ENCODE measurements at places on chromosomes 12 and 14.

GRCh38 chr12:124727264-124727800 is 136.3 kb downstream of the SCARB1 start:
- DNase-seq = no peak

DNA sequence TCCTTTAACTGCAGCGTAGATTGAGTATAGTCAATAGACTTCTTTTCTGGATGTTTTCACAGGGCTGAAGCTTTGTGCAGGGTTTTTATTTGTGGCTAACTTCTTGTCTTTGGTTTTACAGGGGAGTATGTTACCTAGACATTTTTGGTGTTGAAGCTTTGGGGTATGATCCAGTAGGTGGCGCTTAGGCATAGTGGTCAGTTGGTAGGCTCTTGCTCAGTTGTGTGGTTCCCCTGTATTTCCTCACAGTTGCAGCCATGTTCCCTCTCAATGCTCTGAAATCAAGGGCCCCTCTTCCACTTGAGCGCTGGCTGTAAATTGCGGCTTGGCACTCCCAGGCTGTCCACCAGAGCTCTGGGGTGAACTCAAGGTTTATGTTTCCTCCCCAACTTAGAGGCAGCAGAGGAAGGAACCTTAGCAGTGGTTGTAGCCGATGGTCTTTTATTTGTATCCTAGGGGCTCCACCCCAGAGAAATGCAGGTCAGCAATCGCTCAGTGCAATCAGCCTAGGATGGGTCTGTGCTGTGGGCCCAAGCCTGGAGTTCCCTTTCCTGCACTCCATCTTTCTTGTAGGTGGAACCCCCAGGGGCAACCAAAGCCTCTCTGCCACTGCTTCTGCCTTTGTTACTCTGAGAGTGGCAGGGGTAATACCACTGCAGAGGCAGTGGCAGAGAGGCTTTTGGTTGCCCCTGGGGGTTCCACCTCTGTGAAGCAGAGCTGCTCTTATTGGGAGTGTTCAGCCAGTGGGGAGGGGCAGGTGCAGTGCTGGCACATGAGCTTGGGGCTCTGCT is 55.1 kb downstream of the CMAS start:
- DNase-seq = no peak

GRCh38 chr12:109121346-109121880 is 5.0 kb downstream of the ACACB start:
- DNase-seq = no peak

GRCh38 chr12:32997471-32997870 is 100.9 kb upstream of the PKP2 start:
- no peak for DNase-seq

GRCh38 chr12:75881920-75882319 is 149.7 kb downstream of the PHLDA1 start:
- DNase-seq = no peak

DNA sequence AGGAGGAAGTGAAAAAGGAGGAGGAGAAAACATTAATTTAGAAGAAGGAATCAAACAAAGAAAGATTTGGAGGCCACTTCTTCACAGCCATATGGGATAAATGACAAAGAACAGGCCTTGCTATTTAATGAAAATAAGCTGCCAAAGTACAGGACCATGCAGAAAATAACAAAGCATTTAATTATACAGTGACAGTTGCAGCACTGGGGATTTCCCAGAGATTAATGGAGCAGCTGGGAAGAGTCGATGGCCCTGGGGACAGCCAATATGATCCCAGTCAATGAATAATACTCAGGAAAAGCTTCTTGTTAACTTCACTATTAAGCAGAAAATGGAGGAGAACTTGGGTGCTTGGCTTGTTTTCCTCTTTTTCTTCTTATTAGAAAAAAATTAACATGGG is 34.6 kb downstream of the RERG start:
- no peak for DNase-seq

GRCh38 chr14:55667801-55668200 is 87.8 kb downstream of the KTN1 start:
- DNase-seq = no peak

DNA sequence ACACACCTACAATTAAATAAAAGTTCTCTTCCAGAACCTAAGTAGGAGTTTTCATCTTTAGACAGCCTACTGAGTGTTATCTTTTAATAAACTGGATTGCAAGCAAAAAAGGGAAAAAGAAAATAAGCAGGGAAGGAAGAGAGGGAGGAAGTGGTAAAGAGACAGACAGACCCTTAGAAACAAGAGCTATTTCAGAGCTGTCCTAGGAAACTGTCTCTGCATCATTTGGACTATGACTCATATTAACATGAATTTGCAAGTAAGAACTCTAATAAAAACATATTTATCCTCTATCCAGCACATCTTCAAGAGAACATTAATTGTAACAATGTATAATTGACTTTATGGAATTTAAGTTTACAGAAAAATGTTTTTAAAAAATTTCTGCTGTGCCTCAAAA is 438.8 kb upstream of the USP15 start:
- DNase-seq = peak; percentile 9

DNA sequence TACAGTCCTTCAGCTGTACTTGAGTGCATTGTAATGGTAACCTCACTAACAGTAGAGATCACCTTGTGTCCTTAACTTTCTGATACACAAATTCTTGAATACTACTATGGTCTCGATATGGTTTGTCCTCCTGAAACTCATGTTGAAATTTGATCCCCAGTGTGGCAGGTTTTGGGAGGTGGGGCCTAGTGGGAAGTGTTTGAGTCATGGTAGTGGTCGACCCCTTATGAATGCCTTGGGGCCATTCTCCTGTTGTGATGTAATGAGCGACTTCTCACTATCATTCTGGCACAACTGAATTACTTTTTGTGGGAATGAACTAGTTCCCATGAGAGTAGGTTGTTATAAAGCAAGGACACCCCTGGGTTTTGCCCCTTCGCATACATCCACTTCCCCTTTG is 52.3 kb downstream of the IPO8 start:
- DNase-seq = no peak

DNA sequence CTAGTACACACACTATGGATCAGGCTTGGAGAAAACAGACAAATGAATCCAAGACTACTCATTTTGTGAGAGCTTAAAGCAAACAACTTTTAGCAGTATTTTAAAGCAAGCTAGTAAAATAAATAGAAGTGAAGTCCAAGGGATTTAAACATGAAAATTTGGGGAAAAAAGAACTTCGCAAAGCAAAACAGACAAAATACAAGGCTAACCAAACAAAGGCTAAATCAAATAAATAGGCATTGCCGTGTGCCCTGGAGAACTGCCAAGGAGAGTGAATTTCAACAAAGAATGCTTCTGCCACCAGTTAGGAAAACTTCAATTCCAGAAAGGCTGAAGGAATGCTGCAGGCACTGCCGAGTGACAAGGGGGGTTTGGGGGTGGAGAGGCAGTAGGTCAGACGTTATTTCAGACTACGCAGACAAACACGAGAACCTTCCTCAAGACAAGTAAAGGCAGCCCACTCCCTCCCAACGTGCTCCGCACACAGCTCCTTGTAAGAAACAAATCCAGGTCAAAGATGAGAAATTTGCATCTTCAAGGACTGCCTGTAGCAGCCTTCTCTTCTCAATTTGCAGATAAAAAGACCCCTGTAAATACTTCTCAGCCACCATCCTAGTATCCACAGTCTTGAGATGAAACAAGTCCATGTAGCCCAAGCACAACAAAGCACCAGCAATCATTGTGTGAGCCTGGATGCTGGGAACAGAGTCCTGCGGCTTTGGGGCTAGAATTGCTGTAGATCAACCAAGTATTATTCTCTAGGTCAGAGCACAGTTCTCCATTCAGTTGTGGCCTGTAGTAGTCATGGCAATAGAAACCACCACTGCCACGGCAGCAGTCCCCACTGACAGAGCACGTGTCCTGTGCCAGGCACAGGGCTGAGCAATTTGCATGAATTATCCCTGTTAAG is 43.3 kb downstream of the EFCAB11 start:
- DNase-seq = no peak

GRCh38 chr12:7868391-7868790 is 4.3 kb downstream of the SLC2A14 start:
- DNase-seq = no peak

DNA sequence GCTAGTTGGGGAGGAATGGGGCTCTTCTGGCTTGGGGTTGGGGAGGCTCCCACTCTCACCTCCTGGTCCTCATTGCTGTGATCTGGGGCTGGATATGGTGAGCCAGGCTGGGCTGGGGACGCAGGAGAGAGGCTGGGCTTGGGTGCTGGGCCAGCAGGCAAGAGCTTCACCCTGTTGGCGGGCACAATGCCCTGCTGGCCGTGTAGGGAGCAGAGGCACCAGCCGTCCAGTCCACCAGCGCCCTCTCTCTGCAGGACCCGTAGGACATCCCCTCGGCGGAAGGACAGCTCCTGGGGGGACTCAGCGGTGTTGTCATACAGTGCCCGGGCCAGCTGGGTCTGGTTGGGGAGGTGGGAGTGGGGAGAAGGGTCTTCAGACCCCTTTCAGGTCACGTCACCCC is 4.5 kb downstream of the EFS start:
- DNase-seq = no peak

GRCh38 chr12:55982319-55982936 is 8.6 kb downstream of the RAB5B start:
- DNase-seq = no peak

DNA sequence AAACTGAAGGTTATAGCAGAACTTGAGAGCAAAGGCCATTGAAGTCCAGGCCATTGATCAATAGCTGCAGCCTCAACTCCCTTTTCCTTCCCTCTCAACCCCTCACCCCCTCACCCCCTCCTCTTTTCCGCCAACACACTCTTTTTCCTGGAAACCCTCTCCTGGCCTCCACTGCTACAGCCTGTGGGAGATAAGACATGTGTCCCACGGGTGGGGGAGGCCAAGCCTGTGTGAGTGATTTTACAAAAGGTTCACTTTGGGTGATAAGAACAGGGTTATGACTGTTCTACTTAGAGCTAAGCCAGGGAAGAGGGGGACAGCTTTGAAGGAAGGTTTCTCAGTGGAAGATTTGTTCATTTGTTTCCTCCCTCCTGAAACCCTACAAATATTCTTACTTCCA is 9.2 kb upstream of the FGF23 start:
- no peak for DNase-seq

All from smooth muscle cell of the brain vasculature (primary cell).